Activated CD4-positive, alpha-beta memory T cell treated with anti-CD3 and anti-CD28 coated beads, Interleukin-2, amount 10 ng/mL, durations not matched to agents 7 days and 5 days (primary cell): ENCODE measurements at places on chromosomes 7 and 10.

GRCh38 chr7:38318803-38319416 is 45.5 kb upstream of the TARP start:
- no peak for DNase-seq

GRCh38 chr7:7869036-7869435 is 99.6 kb upstream of the GLCCI1 start:
- no peak for DNase-seq

DNA sequence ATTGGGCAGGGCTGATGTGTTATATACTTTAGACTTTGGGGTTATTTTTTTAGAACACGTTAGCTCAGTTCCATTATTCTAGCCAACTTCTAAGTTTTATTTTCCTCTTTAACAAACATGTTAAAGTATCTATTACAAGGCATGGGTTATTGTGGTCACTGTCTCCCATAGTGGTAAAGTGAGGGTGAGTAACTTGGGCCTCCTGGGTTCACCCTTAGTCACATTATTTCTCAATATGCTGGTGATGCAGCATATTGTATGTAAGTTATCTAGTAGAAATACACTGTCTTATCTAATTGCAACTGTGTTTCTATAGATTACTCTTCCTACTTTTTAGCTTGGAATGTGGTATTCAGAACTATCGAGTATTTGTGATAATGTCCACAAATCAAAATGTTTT is 65.9 kb downstream of the BBS9 start:
- DNase-seq = no peak

- no peak for DNase-seq
Measured at GRCh38 chr10:86333826-86334487, 32.6 kb downstream of the GRID1 start.

DNA sequence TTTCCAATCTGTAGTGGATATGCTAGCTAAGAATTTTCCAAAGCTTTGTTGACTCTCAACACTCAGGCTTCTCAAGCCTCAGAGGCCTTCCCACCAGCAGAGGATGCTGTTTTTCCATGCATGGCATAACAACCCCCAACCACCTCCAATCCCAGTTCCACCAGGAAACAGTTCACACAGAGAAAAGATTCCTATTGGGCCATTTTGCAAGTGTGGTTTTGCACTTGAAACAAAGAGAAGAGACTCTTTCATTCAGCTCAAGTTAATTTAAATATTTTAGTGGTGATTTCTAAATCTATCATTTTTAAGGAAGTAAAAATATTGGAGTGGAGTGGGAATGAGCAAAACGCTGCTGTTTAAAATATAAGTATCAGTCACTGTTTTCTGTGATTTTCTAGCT is 105.6 kb upstream of the COL1A2 start:
- no peak for DNase-seq

DNA sequence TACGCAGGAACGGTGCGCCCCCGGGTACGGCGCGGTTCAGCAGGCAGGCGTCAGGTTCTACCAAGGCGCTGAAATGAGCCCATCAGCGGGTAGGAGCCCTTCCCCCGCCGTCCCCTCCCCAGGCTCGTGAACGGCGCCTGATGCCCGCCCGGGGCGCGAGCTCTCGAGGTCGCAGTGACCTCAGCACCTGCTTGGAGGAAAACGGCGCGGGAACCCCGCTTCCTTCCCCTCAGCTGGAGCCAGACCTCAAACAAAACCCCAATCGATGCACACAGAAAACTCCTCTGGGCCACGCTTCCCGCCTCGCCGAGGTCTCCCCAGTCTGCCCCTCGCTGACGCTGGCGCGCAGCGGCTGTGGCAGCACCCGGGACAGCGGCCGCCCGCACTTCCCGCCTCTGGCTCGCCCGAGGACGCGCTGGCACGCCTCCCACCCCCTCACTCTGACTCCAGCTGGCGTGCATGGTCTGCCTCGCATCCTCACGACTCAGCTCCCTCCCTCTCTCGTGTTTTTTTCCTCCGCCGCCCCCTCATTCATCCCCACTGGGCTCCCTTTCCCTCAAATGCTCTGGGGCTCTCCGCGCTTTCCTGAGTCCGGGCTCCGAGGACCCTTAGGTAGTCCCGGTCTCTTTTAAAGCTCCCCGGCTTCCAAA is 514 bp upstream of the GAD2 start:
- no peak for DNase-seq

GRCh38 chr10:91883549-91884444 is 25.5 kb downstream of the FGFBP3 start:
- DNase-seq = no peak

- no peak for DNase-seq
Measured at GRCh38 chr7:63040966-63041610, 957.6 kb upstream of the ZNF722 start.

GRCh38 chr10:113995201-113995600 is 48.5 kb upstream of the ADRB1 start:
- no peak for DNase-seq

GRCh38 chr7:110386006-110386405 is 704.9 kb upstream of the LRRN3 start:
- no peak for DNase-seq

DNA sequence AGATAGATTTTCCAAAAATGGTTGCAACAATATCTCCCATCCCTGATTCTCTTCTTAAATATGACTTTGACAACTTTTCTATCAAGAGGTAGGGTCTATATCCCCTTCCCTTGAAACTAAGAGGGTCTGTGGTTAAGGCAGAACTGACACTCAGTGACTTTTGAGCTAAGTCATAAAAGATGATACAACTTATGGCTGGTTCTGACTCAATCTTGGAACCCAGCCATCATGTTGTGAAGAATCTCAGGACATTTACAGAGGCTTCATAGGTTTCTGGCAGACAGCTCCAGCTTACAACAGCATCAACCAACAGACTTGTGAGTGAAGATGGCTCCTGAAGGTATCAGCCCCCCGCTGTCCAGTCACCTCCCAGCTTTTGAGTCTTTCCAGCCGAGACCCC is 203.5 kb downstream of the RNLS start:
- no peak for DNase-seq

GRCh38 chr7:46576950-46577349 is 655.9 kb upstream of the IGFBP3 start:
- no peak for DNase-seq

DNA sequence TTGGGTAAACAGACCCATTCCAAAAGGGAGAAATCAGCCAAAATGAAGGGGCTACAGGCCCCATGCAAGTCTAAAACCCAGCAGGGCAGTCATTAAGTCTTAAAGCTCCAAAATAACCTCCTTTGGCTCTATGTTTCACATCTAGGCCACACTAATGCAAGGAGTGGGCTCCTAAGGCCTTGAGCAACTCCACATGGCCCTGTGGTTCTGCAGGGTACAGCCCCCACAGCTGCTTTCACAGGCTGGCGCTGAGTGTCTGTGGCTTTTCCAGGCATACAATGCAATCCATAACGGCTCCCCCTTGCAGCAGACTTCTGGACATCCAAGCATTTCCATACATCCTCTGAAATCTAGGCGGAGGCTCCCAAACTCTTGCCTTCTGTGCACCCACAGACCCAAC is 9.0 kb downstream of the TMEM243 start:
- DNase-seq = no peak

GRCh38 chr7:100840470-100841100 is 11.9 kb upstream of the SLC12A9 start:
- DNase-seq = no peak

DNA sequence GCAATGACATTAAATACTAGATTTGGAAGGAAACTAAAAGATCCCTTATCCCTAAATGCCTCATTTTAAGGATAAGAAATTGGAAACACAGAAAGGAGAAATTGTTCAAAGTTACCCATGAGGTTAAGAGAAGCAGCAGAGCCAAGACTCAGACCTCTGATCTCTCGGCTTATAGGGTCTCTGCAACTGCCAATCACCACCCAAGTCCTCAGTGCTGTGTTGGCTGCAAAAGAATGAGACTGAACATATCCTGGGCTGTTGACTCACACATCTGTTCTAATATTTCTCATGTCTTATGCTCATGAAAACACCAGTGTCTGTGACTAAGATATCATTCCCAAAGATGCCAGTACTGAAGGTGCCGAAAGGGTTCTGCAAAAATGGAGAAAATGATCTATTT is 153.3 kb downstream of the XPNPEP1 start:
- no peak for DNase-seq

GRCh38 chr10:6074489-6075301 is 12.5 kb upstream of the IL2RA start:
- peak; percentile 25 for DNase-seq

DNA sequence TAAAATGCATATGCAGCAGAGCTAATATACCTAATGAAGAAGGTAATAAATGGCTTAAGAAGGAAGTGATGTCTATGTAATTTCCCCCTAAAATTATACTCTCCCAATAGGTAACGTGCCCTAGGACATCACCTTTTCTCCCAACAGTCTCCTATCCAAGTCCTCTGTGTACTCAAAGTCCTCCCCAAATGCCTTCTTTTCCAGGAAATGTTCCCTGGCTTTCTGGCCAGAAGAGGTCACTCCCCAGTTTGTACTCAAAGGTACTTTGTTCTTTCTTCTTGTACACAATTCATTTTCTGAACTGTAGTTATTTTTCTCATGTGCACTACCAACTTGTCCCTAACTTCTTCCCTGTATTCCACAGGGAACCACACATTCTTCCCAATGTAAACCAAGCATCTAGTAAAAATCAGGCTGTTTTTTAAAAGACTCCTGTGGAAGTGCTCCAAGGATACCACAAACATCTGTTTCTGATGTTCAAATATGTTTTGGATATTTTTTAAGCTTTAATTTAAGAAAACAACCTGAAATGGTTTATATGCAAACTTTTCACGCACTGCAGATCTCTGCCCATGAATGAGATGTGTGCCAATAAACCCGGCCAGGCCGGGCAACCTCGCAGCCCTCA is 262.3 kb upstream of the KLF14 start:
- DNase-seq = no peak

GRCh38 chr7:30390736-30391636 is 87.6 kb downstream of the NOD1 start:
- no peak for DNase-seq

GRCh38 chr7:81231301-81231838 is 312.5 kb upstream of the SEMA3C start:
- DNase-seq = no peak

DNA sequence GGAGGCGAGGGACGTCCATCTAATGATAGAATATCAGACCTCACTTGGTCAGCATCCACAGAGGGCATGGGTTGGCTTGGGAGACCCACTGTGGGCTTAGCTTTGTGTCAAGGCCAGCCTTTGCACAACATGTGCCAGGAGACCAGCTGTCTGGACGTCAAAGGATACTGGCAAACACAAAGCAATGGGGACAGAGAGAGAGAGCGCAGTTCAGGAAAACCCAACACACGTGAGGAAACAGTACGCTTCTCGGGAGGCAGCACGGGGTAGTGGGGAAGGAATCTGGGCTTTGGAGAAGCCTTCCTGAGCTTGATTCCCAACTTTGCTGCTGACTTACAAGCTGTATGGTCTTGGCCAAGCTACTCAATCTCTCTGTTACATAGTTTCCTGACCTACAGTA is 14.7 kb downstream of the PRLHR start:
- DNase-seq = no peak

DNA sequence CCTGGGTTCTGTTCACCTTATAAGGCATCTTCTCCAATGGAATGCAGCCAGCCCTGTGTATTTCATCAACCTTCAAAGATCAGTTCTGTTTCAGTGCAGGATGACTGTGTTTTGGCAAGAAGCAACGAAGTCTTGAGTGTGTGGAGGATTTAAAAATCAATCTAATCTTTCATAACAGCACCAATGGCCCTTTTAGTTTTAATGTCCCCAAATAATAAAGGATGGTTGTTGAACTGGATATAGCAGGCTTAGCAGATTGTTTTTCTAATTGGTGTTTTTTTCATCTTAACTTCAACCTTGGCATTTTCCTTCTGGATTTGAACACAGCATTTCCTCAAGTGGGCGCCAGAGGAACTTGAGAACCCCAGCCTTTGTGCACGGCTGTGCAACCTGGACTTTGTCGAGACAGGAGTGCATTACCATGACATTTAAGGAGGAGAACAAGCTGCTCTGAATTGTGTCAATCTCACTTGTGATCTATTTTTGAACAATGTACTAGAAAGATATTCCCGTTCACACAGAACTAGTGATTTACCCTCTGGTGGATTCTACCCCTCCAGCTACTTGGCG is 313.3 kb upstream of the AKR1E2 start:
- DNase-seq = no peak

DNA sequence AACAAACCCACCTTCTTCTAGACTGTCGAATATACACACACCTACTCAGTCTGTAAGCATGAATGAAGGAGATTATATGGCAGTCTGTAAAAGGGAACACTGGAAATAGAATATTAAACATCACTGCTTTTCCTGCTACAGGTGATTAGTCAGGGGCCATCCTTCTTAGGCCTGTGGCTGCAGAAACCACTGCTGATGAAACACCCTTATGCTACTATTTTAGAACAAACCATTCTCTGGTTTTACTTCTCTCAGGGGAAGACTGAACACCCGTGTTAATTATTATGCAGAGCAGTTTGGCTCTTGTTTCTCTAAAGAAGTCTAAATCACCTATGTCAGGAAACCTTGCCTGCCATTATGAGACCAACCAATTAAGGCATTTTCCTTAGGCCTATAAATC is 351.1 kb upstream of the KLF6 start:
- no peak for DNase-seq

- no peak for DNase-seq
Measured at GRCh38 chr7:68720697-68721096, 877.6 kb upstream of the AUTS2 start.

DNA sequence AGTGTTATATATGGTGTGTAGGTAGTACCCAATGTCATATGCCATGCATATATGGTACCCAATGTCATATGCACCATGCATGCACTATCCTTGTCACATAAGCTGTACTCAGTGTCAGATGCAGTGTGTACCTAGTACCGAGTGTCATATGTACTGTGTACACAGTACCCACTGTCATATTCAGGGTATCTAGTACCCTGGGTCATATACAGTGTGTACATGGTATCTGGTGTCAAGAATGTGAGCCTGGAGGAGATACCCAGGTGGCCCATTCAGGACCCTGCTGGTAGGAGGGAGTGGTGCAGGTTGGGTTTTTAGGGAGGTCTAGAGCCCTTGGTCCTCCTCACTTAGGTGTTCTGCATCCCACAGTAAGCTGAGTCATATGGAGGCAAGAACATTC is 1.8 kb downstream of the ZMYND11 start:
- DNase-seq = peak; percentile 52

DNA sequence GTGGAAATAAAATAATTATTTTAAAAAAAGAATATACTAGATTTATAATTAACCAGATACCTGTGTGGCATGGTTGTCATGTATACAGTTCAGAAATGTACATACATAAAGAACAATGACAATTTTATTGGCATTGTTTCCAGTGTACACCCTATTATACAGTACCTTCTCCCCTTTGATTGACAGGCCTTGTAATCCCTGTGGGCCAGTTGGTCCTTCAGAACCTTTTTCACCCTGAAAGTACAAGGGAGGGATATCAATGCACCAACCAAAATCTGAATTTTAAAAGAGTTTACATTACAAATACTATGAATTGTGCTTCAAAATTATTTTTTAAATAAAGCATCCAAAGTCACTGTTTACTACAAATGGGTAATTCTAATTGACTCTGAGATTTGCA is 61.2 kb downstream of the COL28A1 start:
- no peak for DNase-seq
